Tongue (tissue), 3 donors: ENCODE measurements at places on chromosomes 11 and 22.

- DNase-seq = no peak
These were observed 19.9 kb downstream of the HPS4 start for GRCh38 chr22:26463688-26464087.

DNA sequence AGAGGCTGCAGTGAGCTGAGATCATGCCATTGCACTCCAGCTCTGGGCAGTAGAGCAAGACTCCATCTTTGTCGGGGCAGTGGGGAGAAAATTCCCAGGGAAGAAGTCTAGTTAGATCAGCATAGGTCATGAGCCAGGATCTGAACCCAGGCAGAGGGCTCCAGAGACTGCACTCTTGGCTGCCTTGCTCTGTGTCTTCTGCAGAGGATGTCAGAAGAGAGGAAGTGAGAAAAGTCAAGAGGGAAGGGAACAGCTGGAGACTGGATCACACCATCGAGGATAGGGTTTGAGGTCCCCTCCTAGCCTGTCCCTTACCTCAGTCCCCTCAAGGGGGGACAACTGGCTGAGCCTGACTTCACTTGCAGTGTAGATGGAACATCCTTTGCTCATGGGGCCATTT is 5.8 kb downstream of the MYOD1 start:
- DNase-seq = no peak

- DNase-seq = no peak
These were observed 43.9 kb upstream of the ANGPTL5 start for GRCh38 chr11:101960231-101960630.

DNA sequence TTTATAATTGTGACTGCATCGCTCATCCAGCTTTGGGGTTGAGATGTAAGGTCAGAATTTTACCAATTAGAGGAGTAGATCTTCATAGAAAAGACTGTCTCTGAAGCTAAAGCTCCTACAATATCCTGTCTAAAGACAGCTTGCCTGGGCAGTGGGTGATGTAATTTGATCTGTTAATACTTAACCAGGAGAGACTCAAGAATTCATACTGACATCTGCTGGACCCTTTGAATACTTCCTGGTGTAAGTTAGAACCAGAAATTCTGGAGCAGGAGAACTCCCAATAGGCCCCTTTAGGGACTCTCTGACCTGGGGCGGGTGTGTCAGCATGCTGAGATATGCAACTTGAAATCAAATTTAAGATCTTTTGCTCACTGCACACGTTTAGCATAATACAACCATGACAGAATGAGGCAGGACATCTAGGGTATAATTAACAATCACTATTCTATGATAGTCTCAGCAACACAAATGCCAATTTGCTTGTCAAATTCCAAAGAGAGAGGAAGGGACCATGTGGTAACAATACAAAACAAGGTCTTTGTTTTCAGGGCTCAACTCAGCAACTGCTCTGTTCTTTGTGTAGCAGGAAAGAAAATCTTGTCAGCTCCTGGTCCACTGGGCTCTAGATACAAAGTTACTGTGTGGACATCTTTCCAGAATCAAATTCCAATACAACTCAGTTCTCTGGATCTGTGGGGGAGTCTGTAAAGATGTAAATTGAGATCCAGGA is 143.9 kb downstream of the INSC start:
- DNase-seq = peak; percentile 56
